ENCODE measurements at places on chromosomes 3 and 15.
A peak's percentile ranks its signal among the peaks of the same experiment; 100 is the strongest.

GRCh38 chr3:44883999-44884431, 9.6 kb downstream of the TGM4 start:
- peak; percentile 68 for DNase-seq

GRCh38 chr3:57029924-57030323, 30.5 kb upstream of the SPATA12 start:
- DNase-seq = no peak

- DNase-seq = no peak
Measured at GRCh38 chr3:166279636-166280035, 442.4 kb upstream of the BCHE start.

DNA sequence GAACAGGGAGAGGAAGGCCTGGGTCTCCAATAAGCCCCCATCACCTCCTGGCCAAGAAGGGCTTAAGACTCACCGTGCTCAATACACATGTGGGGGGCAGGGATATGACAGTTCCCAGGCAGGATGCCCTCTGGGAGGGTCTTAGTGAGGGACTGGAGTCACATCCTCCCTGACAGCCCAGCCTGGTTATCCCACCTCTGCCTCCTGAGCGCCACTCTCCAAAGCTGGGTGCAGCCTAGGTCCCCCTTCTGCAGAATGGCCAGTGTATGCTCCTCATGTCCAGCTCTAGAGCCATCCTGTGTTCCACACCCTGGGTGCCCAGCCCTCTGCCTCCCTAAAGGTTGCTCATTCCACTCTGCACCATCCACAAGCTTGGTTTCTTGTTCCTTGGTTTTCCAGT, 1.2 kb upstream of the SHISA5 start:
- no peak for DNase-seq

DNA sequence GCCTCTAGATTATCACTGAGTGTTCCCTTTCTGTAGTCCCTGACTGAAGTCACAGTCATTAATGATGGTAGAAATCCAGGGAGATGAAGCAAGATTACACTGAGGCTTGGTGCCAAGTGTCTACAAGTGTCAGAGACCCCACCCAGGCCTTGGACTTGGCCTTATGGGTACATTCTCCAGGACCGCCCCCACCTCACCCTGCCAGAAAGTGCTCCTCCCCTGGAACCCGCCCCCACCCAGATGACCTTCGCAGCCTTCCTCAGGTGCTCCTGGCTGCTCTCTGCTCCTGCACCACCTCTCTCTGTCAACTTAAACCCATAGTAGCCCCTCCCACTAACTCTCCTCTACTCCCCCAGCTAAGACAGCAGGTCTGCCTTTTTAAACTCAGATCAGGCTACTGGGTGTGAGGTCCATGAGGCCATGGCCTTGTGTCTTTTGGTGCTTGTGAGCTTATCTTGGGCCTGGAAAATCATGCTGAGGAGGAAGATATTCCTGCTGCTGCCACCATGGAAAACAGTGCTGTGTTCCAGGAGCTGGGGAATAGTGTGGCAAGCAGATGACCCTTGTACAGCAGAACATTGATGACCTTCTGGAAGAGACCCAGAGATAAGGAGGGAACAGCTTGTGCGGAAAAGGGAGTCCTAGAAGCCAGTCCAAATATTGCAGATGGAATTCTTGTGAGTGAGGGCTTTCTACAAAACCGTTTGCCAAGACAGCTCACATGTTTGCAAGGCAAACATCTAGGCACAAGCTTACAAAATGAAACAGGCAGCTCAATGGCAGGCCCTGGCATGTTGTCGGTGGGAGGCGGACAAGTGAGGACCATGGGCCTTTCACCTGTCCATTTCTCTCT, 40.3 kb upstream of the NDUFB4 start:
- DNase-seq = no peak

GRCh38 chr3:116001151-116001621, 377.9 kb downstream of the GAP43 start:
- DNase-seq = no peak

GRCh38 chr3:24355806-24356205, 138.8 kb downstream of the THRB start:
- no peak for DNase-seq

GRCh38 chr3:27659279-27660021, 62.7 kb downstream of the EOMES start:
- DNase-seq = peak; percentile 75

DNA sequence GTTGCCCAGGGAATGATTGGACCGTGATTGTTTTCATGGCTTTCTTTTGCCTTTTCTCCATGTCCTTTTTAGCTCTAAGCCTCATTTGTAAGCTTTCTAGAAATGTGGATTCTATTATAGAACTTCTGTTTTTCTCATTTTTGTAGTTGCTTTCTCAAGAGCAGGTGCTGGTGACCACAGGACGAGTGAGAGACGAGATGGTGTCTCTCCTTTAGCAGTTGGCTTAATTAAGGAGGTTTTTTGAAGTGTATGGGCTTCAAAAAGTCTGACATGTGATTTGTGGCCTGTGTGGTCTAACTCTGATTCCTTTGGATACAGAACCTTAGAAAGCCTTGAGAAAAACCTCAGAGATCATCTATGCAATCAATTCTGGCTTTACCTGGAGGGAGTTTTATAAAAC, 292.8 kb downstream of the LPP start:
- no peak for DNase-seq

DNA sequence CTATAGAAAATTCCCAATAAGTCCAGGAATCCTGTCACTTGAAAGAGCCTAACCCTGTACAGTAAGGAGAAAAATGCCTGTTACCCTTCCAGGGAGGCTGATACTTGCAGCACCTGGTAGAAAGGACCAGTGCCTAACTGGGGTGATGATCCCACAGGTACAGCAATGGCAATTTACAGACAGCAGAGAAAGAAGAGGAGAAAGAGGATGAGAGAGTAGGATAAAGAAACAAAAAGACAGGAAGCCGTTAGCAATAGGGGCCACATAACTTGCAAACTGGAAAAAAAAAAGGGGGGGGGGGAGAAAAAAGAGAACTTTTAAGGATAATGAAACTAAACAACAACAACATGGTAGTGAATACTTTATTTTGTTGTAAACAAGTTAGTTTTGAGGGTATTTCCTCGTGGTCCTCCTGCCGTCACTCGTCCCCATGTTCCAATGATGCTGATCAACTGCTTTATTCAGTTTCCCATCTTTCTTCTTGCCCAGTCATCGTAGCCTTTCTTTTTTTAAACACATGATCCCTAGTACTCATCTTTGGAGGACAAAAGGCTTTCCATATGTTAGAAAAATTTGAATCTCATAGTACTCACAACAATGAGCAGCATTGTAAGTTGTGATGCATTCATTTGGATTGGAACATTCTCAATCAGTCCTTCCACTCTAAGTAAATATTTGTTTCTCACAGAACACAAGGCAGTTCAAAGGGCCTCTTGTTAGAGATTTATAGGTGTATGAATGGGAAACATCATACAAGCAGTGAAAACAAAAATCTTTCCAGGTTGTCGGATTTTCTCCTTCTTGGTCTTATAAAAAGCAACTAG, 8.6 kb downstream of the TM4SF1 start:
- no peak for DNase-seq

GRCh38 chr3:186210852-186211500, 102.1 kb upstream of the ETV5 start:
- DNase-seq = no peak

GRCh38 chr3:147409143-147410115, at the start of gene ZIC1:
Gene ZIC1, plus strand, starts transcription at chr3:147409365. Its CDS starts 748 bp downstream, at chr3:147410113.
- DNase-seq = no peak

DNA sequence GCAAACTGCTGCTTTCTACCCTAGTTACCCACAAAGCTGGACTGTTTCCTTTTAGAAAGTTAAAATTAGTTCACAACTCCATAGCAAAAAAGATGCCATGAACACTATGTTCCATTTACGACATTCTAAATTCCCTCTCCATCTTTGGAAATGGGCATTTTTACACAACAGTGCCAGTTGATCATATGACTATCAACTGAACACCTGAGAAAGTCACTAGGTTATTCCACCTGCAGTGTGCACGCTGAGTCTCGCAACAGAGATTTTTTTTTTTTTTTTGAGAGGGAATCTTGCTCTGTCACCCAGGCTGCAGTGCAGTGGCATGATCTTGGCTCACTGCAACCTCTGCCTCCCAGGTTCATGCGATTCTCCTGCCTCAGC, 120.3 kb downstream of the SNRK start:
- no peak for DNase-seq

DNA sequence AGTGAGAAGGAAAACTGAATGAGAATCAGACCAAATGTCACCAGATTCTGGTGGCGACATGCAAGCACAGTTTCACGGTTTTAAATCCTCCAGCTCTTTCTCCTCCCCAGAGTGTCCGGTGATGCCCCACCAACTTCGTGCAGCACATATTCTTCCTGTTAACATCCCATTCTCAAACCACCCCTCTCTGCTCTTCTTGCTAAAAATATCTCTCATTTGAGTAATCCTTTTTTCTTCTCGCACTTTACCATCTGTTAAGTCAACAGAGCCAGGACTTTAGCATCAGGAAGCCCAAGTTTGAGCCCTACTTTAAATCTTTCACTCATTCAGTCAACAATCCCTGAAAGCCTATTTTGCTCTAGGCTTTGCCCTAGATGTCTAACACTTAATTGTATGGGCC, 68.2 kb upstream of the VGLL4 start:
- no peak for DNase-seq

- DNase-seq = no peak
Measured at GRCh38 chr15:59194639-59195325, 11.9 kb upstream of the LDHAL6B start.

DNA sequence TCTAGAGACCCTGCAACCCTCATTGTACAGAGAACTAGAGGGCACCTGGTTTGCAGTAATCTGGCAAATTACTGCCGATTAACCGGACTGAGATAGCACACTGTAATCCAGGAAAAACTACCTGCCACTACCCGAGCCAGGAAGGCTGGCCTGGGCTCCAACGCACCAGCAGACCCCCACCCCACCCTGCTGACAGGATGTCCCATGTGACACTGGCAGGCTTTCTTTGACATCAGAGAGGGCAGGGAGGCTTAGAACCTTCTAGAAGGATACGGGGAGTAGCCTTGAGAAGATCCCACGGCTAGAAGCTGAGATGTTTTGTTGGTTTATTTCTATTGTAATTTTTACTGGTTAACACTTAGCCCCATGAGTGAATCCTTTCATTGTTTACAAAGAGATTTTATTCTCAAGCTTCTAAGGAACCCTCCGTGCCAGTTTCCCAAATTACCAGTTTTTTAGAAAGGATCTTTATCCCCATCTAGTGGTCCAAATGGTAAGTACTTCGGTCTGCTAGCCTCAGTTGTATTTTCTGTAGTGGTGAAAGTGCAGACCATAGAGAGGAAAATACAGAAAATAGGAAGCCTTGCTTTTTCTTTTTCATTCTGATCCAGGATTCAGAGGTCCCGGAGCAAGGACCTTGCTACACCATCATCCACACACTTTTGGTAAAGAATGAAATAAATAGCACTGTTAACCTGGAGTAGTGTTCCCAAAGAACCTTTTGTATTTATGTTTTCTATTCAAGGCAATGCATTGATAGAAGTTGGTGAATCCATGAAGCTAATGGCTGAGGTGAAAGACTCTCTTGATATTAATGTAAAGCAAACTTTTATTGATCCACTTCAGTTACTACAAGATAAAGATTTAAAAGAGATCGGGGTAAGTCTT, 81.9 kb upstream of the ADAMTSL3 start:
- DNase-seq = no peak

- DNase-seq = peak; percentile 31
Measured at GRCh38 chr3:42300013-42300412, 34.0 kb upstream of the CCK start.

DNA sequence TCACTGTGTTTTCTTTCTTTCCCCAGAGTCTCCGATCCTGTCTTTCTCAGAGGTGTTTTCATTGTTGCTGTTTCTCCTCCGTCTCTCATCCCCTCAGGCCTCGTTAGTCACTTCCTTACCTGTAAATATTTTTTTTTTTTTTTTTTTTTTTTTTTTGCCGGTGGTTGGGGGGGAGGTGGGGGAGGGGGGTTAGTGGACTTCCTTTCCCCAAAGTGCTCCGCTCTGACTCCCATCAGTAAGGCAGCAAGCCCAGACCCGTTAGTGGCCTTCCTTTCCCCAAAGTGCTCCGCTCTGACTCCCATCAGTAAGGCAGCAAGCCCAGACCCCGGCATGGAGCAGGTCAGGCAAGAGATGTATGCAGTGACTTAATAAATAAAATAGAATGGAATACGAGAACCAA, 97.1 kb upstream of the TNFAIP8L3 start:
- no peak for DNase-seq

GRCh38 chr3:97992547-97993173, 20.4 kb upstream of the RIOX2 start:
- no peak for DNase-seq

DNA sequence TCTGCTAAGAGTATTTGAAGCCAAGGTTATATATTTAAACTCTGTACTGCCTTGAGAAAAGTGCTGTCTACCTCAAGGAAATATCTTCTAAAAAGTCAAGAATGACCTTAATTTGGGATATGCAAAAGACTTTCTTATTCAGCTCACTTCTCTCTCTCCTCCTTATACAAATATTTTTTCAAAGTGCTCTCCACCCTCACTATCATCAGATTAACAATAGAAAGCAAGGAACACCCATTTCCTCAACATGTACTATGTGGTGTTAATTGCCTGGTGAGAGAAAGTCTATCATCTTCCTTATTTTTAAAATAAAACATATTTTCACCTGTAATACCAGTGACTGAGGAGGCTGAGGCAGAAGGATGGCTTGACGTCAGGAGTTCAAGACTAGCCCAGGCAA, 44.4 kb upstream of the RSL24D1 start:
- no peak for DNase-seq

DNA sequence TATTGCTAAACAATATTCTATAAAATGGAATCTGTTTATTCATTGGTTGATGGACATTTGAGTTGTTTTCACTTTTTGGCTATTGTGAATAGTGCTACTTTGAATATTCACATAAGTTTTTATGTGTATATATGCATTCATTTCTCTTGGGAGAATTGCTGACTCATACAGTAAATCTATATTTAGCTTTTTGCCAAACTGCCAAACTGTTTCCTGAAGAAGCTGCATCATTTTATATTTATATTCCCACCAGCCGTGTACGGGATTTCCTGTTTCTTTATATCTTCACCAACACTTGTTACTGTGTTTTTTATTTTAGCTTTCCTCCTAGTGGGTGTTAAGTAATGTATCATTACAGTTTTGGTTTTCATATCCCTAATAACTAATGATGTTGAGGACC, 12.5 kb upstream of the TCAIM start:
- DNase-seq = no peak

DNA sequence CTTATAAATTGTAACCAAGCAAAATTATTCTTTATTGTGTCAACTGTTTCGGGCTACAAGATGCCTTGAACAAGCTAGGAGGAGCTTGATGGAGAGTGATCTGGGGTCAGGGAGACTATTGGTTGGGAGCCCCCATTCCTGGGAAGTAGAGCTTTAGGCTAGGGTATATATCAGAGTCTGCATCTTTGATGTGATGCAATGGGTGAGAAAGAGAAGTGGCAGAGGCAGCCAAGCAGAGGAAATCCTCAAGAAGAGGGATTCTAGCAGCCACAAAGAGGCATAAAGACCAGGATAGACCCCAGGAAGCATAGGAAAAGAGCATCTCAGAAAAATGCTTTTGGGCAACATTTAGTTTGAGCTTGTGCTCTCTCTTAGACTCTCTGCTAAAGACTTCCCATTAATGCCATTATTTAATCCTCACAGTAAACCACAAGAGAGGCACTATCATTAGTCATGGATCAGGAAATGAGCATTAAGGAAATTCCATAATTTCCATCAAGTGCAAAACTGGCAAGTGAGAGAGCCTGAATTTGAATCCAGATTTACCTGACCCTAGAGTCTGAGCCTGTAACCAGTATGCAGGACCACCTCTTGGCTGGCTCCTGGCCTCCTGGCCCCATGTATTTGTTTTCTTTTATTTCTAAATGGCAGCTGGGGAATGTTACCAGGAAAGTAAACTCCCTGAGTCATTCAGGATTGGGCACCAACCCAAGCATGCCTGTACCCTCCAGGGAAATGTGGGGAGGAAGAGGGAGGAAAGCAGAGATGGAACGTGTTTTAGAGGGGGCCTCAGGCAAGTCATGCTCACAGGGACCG, 118.7 kb downstream of the RPL22L1 start:
- peak; percentile 70 for DNase-seq

Measured in Calu3 (cell line).